ENCODE measurements at places on chromosomes 1 and 21.

DNA sequence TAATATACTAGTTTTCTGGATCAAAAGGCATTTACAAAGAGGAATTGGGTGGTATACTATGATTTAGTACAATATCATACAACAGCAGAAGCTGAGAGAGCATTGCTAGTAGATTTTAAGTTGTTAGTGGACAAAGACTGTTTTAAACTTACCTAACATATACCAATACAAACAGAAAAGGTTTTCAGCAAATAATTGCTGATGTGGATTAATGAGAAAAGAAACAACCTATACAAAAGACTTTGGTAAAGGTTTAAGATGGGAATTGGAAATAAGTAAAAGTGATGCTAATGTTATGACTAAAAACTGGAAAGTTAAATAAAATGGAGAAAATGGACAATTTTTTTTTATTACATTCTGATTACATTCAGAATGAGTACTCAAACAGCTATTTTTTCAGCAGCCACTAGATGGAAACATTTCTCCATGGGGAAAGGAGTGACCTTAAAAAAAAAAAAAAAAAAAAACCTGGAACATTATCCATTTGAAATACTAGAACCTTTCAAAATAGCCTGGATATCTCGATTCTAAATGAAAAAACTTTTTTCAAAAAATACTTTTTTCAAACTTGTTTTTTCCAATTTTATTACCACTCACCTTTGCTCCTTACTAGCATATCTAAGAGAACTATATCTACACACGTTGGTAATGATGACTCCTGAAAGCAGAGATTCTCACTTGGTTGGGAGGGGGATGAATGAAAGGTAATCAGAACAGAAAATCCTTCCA, 55.4 kb downstream of the EPRS1 start:
- DNase-seq, result no peak

DNA sequence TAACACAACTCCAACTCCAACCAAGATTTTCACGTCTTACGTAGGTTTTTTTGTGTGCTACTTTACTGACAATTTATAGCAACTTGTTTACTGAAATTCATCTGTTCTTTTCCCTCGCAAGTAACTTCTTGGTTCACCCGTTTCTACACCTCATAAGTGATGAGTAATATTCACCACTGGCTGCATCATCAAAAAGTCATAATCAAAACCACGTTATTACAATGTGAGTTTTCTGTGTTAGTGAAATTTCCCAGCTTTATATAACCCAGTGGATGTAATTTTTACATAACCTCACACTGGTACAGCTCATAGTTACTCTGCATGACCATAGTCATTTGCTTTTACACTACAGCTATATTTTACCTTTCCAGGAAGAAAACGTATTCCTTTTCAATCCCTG, 401.1 kb upstream of the LYPLAL1 start:
- DNase-seq, result no peak

DNA sequence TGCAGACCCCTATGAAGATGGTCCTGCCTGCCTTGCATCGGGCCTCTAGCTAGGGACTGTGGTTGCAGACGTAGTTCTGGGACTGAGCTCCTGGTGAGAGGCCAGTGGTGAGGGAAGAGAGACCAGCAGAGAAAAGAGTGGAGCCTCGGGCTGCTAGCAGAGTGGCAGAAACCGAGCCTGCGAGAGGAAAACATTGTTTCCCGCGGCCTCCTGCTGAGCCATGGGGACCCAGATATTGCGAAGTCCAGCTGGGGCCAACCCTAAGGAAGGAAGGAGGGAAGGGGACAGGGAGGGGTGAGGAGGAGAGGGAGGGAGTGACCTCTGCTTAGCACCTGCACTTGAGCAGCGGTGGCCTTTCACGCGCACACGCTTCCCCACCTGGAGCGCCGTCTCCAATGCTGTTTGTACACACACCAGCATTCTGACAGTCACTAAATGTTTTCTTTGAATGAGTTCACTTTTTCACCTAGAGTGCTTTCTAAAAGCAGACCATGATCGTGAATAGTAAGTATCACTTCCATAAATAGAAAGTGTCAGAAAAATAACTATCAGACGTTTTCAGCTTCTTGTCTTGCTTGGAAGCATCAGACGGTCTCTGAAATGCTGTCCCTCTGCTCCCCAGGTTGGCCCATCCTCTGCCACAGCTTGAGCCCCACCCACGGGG, 2.5 kb upstream of the FNDC10 start:
- DNase-seq, result no peak

GRCh38 chr1:12344596-12345349, 114.9 kb downstream of the VPS13D start:
- DNase-seq, result no peak

GRCh38 chr1:172724765-172725613, 66.1 kb downstream of the FASLG start:
- DNase-seq, result no peak

DNA sequence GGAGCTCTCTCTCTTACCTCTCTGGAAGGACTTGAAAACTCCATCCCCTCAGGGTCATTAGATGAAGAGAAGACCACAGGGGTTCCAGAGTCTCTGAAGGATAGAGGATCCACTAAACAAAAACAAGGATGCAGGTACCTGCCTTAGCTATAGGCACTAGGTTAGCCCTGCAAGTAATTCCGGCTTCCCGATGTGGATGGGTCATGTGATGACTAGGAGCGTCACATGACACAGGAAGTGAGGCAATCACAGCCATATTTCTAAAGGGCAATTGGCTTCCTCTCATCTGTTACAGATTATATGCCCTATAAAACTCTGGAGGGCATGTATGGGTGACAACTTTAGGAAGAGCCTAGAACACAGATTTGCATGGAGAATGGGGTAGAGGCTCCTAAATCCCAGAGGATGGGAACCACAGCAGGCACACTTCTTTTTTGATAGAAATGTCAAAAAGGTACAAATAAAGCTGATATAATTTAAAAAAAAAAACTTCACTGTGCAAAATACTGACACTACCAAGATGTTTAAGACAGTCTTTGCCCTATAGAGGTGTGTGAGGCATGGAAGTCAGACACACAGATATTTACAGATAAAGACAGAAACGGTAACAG, 14.1 kb downstream of the ENTREP3 start:
- no peak for DNase-seq

- DNase-seq, result no peak
Measured at GRCh38 chr21:25115021-25115420, 492.3 kb downstream of the MRPL39 start.
